AG04449 (cell line): ENCODE measurements at places on chromosomes 1 and 21.

DNA sequence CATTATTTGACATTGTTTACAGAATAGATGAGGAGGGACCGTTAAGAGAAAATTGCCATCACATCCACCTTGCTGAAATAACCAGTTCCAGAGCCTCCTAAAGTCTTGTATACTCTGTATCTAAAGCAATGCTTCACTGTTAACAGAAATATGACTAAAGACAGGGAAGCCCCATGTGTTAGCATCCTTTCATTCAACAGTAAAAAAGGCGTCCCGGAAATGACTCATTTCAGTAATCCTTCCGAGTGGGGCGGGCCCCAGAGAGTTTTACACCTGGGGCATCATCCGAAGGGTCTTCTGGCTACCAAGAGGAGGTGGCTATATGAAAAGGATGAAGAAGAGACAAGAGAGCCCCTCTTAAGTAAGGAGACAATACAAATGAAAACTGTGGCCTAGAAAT is 227.2 kb downstream of the SLC45A1 start:
- no peak for DNase-seq

- no peak for DNase-seq
Observed at GRCh38 chr1:36906555-36906954, 127.8 kb downstream of the GRIK3 start.

DNA sequence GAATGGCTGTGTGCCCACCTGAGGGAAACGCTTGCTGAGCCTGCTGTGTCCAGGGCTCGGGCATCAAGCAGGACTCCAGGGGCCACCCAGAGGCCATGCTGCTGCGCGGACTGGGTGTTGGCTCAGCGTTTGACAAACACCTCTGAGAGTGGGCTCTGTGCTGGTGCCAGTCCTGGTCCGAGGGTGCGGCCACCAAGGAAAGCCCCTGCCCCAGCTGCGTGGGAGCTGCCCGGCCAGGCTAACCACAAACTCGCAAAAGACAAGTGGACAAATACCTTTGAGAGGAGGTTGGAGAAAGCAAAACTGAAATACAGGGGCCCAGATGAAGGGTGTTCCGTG is 65.6 kb upstream of the TTC34 start:
- DNase-seq: no peak

DNA sequence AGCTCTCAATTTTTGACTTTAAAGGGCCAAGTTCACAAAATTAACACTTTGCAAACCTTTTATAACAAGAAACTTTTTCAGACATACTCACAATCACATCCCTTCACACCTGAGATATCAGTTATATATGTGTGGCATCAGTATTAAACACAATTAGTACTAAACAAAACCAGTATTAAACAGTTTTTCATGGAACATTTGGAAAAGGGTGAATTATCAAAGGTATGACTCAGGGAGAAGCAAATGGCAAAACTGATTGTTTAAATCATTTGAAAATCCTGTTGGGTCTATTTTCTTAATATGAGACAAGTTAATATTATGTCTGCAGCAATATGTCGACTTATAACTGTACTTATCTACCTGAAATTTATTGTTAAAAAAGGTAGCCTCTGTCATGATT is 587.3 kb downstream of the NEGR1 start:
- no peak for DNase-seq

GRCh38 chr21:39961251-39961650 is 94.0 kb downstream of the PCP4 start:
- no peak for DNase-seq
